ENCODE measurements at places on chromosomes 2 and 18.

- DNase-seq, result no peak
These were observed 364.7 kb downstream of the XIRP2 start for GRCh38 chr2:167253025-167253424.

- no peak for DNase-seq
These were observed 95.7 kb downstream of the ZNF385B start for GRCh38 chr2:179765666-179766065.

GRCh38 chr2:183068561-183068960 lies 10.0 kb upstream of the DUSP19 start:
- DNase-seq, result no peak

GRCh38 chr2:47662552-47662951 lies 120.4 kb upstream of the MSH6 start:
- DNase-seq, result no peak

GRCh38 chr18:48573632-48574283 lies 34.9 kb downstream of the CTIF start:
- no peak for DNase-seq

DNA sequence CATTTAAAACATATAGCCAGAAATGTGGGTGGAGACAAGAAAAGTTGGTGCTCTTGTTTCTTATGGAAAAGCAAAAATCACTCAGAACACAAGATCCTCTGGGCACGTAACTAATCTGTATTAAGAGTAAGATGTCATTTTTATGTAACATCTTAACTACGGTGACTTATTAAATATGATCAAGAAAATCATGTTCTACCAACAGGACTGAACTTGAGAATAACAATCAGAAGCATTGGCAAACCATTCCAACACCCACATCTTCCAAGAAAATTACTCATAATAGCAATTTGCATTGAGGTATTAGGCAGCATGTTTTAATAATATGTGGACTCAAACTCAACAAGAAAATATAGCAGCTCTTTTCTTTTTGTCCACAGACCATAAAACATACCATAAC lies 21.6 kb downstream of the MAP2 start:
- no peak for DNase-seq

DNA sequence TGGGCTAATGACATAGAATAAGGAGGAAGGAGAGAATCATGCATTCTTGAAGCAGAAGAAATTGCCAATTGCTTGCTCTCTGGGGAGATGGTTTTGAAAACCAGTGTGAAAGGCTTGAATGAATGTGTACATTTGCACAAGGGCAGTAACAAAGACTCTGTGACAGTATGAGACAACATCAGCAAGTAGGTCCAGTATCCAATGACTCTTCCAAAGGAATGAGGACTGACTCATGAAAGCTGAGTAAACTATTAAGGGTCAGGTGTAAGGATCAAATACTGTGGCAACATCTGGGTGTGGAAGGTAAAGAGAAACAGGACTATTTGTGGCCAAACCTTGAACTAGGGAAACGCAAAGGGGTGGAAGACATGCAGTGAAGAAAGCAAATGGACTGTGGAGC lies 886.0 kb upstream of the CHAC2 start:
- DNase-seq, result no peak

DNA sequence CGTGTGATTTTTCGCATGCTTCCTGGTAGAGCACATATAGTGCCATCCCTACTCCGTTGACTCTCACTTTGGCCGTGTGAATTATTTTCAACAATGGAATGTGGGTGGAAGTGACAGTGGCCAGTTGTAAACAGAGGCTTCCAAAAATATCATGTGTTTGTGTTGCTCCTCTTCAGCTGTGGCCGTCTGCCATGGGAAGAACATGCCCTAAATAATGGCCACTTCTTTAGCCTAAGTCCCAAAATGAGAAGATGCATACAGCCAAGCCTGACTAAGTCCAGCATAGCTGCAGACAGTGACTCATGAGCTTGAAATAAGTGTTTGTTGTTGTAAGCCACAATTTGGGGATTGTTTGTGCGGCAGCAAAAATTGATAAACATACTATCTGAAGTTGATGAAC lies 8.9 kb upstream of the GALNT1 start:
- no peak for DNase-seq

DNA sequence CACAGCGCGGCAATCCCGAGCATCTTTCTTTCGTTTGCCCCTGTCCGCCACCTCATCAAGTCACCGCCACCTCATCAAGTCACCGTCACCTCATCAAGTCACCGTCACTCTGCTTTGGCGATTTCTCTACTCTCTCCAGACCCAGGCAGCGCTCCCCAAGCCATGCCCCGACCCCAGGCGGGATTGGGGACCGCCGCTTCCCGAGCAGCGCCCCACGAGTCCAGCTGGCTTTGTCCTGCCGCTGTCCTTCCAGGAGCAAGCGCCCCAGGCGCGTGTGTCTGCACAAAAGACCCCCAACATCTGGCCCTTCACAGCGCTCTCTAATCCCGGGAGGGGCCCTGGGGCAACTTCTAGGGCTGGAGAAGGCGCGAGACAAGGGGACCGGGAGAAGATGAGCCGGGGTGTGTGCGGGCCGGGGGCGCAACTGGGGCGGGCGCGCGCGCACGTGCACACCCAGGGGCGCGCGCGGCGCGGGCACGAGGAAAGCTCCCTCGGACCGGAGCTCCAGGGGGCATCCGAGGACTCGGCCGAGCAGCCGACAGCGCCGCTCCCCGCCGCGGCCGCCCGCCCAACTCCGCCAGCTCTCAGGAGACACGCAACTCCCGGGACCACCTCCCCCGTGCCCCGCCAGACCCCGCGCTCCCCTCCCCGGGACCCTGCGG lies 633 bp upstream of the RNF152 start:
- DNase-seq, result no peak

- no peak for DNase-seq
These were observed 41.7 kb downstream of the MALT1 start for GRCh38 chr18:58712930-58713329.

- DNase-seq, result no peak
These were observed 21.7 kb downstream of the SLC39A6 start for GRCh38 chr18:36107477-36107876.

GRCh38 chr2:60707750-60708371 lies 48.2 kb upstream of the PAPOLG start:
- DNase-seq, result no peak

- DNase-seq, result no peak
These were observed 533.3 kb downstream of the SOCS6 start for GRCh38 chr18:70822117-70822516.

DNA sequence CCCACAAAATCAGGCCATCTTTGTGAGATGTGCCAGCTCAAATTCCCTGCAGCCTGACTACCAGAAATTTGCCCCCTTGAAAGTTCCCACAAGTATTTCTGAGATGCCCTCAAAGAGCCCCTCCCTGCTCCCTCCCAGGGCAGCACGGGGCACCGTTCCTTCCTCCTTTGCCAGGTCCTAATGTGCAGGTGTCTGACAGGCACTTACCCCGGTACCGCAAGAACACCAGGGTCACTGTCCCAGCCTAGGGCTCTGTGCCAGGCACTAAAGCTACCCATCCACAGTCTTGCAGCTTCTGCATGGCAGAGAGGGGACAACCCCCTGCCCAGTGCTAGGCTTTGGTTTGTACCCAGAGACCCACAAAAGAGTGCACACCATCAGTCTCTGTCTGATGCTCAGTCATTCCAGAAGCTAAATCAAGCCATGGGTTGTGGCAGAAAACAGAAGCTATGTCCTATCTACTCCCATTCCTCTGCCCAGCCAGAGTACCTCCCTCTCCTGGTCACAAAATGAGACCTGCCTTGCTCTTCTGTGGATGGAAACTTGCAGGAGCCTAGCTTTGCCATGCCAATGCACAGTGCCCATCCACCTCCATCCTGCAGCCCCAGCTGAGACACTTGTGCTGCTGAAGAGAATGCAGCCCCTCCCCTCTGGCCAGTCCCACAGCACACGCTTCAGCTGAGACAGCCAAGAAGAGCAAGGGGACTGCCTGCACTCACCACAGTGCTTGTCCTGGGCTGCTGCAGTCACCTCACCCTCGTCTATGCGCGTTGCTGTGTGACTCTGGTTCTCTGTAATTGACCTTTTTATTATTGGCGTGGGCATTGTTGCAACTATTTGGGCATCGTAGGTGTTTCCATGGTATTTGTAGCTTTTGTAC lies 48.7 kb downstream of the INPP5D start:
- no peak for DNase-seq

DNA sequence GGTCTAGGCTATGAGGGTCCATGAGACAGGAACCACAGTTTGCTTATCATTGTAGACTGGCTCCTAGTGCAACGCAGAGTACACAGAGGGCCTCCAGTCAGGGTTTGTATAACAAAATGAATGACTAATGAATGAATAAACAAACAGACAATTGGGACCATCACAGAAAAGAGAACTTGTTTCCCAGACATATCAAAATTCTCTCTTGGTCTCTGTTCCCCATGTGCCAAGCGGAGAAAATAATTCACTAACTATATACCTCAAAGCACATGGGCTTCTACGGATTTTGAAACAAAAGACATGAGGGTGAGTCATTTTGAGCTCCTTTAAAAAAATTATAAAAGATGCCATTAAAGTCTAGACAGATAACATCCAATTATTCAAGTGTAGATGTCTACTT lies 28.0 kb downstream of the INO80C start:
- no peak for DNase-seq

DNA sequence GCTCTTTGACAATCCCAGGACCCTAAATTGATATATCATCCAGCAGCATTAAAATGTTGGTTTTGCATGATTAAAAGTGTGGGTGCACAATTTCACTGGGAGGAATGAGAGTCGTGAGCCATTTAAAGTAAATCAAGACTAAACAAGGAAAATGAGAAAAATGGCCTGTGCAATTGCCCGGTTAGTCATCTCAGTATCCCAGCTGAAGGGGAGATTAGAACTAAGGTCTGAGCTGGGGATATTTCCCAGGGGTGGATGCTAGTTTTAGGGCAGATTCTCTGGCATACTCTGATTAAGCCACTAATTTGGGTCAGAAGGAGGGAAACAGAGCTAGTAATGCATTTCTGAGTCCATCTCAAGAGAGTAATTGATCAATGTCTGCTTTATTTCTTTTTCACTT lies 177.2 kb downstream of the EN1 start:
- DNase-seq, result no peak

- DNase-seq, result no peak
These were observed 41.2 kb downstream of the MCFD2 start for GRCh38 chr2:46874236-46874929.

- DNase-seq, result no peak
These were observed 716.2 kb upstream of the VRK2 start for GRCh38 chr2:57330447-57330846.

- no peak for DNase-seq
These were observed 43.2 kb upstream of the SOS1 start for GRCh38 chr2:39164089-39164488.

GRCh38 chr2:146392186-146392585 lies 1452.6 kb upstream of the ACVR2A start:
- DNase-seq, result no peak

- DNase-seq, result no peak
These were observed at the start of gene MTCL1 for GRCh38 chr18:8705238-8705960. Gene MTCL1 (plus strand): TSS chr18:8705556. CDS start chr18:8705661, 105 bp downstream.

DNA sequence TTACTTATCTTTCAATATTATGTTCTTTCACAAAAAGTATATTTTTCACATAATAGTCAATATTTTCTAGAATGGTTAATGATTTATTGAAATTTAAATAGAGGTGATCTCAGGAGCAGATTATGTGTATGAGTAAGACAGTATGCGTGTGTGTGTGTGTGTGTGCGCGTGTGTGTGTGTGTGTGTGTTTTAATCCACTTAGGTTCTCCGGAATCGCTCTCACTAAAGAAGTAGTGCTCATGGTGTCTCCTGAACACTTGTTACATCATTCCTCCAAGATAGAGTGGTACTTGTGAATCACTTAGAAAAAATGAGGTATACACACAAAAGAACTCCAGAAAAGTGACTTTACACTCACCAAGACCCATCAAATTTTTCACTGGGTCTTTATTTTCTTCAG lies 91.0 kb upstream of the KCNH7 start:
- no peak for DNase-seq

- no peak for DNase-seq
These were observed 233.4 kb upstream of the SIX3 start for GRCh38 chr2:44707945-44708660.

GRCh38 chr2:98926601-98927000 lies 9.4 kb downstream of the CRACDL start:
- DNase-seq, result no peak

GRCh38 chr2:188668017-188668680 lies 306.0 kb upstream of the COL3A1 start:
- no peak for DNase-seq

DNA sequence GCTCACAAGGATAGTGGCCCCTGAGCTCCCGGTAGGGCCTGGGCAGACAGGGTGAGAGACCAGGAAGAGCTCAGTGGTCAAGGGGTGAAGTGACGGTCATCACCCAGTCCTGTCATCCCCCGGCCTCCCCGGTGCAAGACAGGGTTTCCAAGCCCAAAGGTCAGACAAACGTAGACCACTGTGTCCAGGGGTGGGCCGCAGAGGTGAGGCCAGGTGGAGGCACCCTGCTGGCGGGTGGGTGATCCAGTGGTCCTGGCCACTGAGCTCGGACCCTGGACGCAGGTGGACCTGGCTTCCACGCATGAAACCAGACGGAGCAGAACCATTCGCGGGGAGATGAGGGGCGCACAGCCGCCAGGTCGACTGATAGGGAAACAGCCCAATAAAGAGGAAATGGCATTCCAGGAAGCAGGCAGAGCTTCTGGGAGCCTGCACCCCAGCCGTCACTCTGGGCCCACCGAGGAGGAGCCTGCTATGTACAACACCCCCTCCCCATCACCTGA lies 14.4 kb upstream of the SNED1 start:
- DNase-seq, result no peak

- DNase-seq, result no peak
These were observed 88.1 kb downstream of the TNFRSF11A start for GRCh38 chr18:62413206-62413605.

- no peak for DNase-seq
These were observed 57.9 kb downstream of the INPP5D start for GRCh38 chr2:233117811-233118647.

GRCh38 chr2:235555371-235555770 lies 61.5 kb downstream of the AGAP1 start:
- DNase-seq, result no peak

GRCh38 chr2:85356186-85356585 lies 1.6 kb downstream of the ELMOD3 start:
- no peak for DNase-seq

DNA sequence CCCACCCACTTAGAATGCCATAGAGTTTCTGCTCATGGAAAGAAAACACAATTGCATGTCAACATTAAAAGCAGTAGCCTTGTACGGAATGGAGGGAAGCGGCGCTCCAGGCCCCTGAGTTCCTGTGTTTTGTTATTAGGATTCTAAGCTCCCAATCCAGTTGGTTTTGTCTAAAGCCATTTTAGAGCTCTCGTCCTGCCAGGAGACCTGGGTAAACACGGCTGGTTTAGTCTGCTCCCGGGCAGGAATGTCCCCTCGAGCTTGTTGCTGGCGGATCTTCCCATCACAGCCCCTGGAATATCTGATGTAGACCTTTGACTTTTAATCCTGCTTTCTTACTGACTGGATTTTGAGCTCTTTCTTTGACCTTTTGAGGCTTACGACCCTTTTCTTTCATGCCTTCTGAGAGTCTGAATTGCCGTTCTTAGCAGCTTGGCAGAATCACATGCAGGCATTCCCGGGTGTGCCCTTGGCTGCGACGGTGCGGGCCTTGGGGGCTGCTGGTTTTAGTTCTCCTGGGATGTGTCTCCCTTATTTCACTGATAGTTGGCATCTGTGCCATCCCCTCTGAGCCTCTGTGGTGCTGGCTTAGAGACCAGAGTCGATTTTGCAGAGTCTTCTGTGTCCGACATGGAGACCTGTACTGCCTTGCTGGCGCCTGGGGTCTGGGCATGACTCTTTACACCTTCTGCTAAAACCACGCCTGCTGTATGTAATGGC lies 25.4 kb downstream of the GREB1 start:
- DNase-seq, result no peak

- DNase-seq, result no peak
These were observed 149.0 kb downstream of the ADCYAP1 start for GRCh38 chr18:1053331-1054315.

All from caudate nucleus (tissue), 63 donors.